Pancreas (tissue), 10 donors: ENCODE measurements at places on chromosomes 3 and 15. TPM values are rescaled to one million over a fixed set of nuclear protein-coding genes. Genes with fewer than 3 reads are reported as not detected.

DNA sequence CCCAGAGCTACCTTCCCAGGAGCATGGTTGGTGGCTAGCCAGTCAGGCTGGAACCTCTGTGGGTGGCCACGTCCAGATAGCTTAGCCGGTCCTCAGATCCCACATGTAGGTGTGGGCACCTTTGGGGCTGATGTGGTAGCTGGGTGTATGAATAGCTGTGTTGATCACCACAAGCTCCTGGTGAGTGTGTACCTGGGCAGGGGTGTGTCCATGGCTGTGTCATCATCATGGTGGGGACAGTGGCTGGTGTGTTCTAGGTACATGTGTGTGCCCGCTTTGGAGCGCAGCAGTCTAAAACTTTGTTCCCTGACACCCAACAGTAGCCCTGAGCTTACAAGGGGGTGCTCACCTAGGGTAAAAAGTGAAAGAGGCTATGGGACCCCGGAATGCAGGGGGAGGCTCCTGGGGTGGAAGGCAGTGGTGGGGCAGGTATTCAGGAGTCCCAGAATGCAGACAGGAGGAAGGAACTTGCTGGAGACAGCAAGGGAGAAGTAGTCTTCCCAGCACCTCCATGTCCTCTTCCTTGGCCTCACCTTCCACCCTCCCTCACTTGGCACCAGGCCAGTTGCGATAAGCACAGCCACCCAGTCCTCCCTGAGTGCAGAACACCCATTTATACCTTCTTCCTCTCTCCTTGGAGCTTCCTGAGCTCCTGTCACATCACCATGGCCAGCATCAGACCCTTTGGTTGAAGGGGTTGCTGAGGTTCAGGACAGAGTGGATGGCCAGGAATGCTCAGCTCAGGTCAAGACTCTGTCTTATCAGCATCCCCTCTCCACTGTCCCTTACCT is 1.2 kb downstream of the CISH start:
- peak overlapping the region; percentile 80 for H3K27ac ChIP-seq
- peaks cover 12% of the 10 kb centered on the region for H3K36me3 ChIP-seq
- H3K27me3 ChIP-seq, result no peaks in the 10 kb centered on the region
- DNase-seq, result peak; percentile 76

DNA sequence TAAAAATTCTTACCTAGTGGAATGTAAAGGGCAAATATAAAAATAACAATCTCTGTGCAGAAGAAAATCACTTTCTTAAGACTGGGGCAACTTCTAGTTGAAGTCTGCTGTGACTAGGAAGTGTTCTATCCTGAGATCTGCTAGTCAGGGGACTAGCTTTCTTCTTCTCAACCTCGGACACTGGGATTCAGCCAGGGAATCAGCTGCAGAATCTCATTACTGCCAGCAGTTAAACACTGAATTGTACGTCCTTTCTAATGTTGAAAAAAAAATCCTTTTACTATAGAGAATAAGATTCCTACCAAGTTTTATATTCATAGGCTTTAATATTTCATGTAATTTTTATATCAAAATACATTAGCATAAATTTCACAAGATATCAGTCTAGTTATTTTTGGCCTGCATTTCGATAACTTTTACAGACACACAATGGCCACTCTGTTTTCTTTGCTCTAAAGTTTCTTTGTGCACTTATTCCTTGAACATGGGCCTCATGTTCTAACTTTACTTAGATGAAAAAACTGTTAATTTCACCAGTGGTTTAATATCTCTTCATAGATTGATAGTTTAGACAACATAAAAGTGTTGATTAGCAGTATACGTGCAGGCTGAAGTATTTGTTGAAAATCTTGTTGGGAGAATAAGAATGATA is 2.6 kb upstream of the NEO1 start:
- H3K4me3 ChIP-seq, result no peak overlapping the region
- no peaks in the 10 kb centered on the region for H3K36me3 ChIP-seq
- no peak for DNase-seq

DNA sequence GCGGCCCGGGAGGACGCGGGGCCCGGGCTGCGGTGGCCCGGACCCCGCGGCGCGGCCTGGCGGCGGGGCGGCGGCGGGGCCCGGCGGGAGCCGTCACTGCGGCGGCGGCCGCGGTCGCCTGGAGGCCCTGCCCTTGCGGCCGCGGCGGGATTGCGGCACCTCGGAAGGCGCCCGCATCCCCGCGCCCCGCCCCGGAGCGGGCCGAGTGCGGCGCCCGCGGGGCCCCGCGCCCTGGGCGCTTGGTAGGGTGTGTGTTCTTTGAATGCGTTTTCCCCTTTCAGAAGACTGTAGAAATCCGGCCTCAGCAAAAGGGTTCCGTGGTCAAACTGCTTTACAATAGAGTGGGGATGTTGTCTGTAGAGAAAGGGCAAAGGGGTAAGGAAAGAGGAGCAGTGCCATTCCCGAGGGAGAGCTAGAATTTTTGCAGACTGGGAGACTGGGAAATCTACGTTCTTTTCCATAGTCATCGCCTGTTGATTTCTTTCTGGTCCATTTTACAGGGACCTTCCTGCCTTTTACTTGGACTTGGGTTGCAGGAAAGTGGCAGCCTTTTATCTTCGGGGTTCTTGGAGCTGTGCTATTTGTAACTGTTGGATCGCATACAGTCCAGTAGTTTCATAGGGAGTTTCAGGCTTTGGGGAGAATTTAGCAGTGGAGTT is 630 bp downstream of the SNRK start:
- no peak for DNase-seq
- no peaks in the 10 kb centered on the region for H3K27me3 ChIP-seq
- H3K27ac ChIP-seq, result peak overlapping the region; percentile 74
- peaks cover 31% of the 10 kb centered on the region for H3K4me1 ChIP-seq
- no peaks in the 10 kb centered on the region for H3K36me3 ChIP-seq

Gene SAMD7
- total RNA-seq, result not detected

- no peaks in the 10 kb centered on the region for H3K36me3 ChIP-seq
- no peak overlapping the region for H3K27ac ChIP-seq
- H3K27me3 ChIP-seq, result no peaks in the 10 kb centered on the region
- H3K4me1 ChIP-seq, result peaks cover 4% of the 10 kb centered on the region
- no peak overlapping the region for H3K4me3 ChIP-seq
These were observed 98.0 kb upstream of the ARHGEF26 start for GRCh38 chr3:154023148-154023547.

- H3K4me3 ChIP-seq, result no peak overlapping the region
- no peaks in the 10 kb centered on the region for H3K27me3 ChIP-seq
- no peaks in the 10 kb centered on the region for H3K4me1 ChIP-seq
- H3K27ac ChIP-seq, result no peak overlapping the region
These were observed 179.4 kb downstream of the CHST2 start for GRCh38 chr3:143298886-143299535.

Gene HRG
- not detected for total RNA-seq

- no peaks in the 10 kb centered on the region for H3K36me3 ChIP-seq
- no peak for DNase-seq
- no peaks in the 10 kb centered on the region for H3K4me1 ChIP-seq
- H3K27me3 ChIP-seq, result no peaks in the 10 kb centered on the region
These were observed 141.6 kb upstream of the FOXB1 start for GRCh38 chr15:59862191-59863155.

DNA sequence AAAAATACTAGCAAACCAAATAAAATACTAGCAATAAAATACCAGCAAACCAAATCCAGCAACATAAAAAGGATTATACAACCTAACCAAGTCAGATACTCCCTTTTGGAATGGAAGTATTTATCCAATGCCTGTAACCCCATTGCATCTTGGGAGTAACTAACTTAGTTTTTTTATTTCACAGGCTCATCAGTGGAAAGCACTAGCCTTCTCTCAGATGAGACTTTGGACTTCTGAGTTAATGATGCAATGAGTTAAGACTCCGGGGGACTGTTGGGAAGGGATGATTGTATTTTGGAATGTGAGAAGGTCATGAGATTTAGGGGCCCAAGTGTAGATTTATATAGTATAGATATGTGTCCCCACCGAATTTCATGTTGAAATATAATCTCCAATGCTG is 41.2 kb downstream of the POLQ start:
- DNase-seq, result no peak
- H3K27me3 ChIP-seq, result no peaks in the 10 kb centered on the region

DNA sequence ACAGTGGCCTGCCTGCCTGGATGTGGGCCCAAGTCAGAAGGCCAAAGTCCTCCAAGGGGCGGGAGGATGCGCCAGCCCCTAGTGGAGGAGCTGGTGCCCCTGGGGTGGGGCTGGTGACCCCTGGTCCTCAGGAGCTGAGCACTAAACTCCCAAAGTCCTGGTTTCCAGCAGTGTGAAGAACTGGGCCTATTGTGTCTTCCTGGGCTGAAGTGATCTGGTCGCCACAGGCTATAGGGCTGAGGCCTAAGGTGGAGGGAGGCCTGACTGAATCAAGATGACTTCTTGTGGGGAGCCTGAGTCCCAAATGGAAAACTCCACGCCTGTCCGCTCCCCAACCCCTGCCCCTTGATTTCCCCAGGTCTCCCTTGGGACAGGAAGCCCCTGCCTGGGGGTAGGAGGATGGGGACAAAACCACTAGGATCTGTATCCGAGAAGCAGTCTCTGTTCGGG is 753 bp upstream of the FES start:
- H3K4me1 ChIP-seq, result no peaks in the 10 kb centered on the region
- peaks cover 4% of the 10 kb centered on the region for H3K36me3 ChIP-seq
- H3K27ac ChIP-seq, result peak overlapping the region; percentile 51
- no peaks in the 10 kb centered on the region for H3K27me3 ChIP-seq

- DNase-seq, result no peak
- H3K27ac ChIP-seq, result no peak overlapping the region
- H3K27me3 ChIP-seq, result no peaks in the 10 kb centered on the region
- no peaks in the 10 kb centered on the region for H3K36me3 ChIP-seq
- H3K4me3 ChIP-seq, result no peak overlapping the region
These were observed 13.6 kb upstream of the DAG1 start for GRCh38 chr3:49456466-49456865.

GRCh38 chr15:90593499-90594158 is 63.9 kb downstream of the CRTC3 start:
- DNase-seq, result no peak
- no peak overlapping the region for H3K4me3 ChIP-seq
- no peaks in the 10 kb centered on the region for H3K4me1 ChIP-seq
- peak overlapping the region; percentile 80 for H3K27ac ChIP-seq

DNA sequence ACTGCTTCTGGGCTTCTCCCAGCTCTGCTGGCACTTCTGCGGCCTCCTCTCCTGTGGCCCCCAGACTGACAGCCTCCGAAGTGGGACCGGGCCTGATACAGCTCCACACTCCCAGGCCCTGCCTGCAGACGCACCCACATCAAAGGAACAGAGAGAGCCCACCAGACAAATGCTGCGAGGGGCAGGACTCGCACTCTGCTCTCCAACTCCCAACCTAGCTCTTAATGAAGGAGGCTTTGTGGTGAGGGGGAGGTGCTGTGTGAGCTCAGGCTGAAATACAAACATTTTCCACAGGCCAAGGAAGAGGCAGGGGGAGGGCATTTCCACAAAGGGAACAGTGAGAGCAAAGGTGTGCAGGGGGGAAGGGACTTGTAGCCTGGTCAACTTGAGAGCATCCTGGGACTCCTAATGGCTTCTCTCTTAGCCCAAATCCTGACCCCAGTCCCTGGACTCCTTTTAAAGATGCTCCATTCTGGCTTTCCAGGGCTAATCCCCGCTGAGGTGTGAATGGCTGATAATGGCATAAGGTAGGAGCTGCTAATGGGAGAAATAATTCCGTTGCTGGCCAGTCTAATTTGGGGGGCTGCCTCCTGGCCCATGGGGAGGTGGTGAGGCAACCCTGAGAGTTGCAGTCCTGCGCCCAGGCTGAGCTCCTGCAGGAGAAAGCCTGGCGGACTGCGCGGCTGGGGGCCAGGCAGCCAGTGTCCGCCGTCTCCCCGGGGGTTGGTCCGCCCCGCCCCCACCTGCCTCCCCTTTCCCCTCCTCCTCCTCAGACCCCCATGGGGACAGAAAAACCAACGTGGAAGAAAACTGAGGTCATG is 9.6 kb downstream of the LINGO1 start:
- H3K27me3 ChIP-seq, result no peaks in the 10 kb centered on the region
- H3K4me3 ChIP-seq, result no peak overlapping the region
- no peaks in the 10 kb centered on the region for H3K4me1 ChIP-seq
- DNase-seq, result no peak
- H3K27ac ChIP-seq, result no peak overlapping the region

- no peak overlapping the region for H3K27ac ChIP-seq
- H3K36me3 ChIP-seq, result no peaks in the 10 kb centered on the region
- no peaks in the 10 kb centered on the region for H3K4me1 ChIP-seq
- H3K4me3 ChIP-seq, result no peak overlapping the region
- H3K27me3 ChIP-seq, result no peaks in the 10 kb centered on the region
- no peak for DNase-seq
These were observed 10.0 kb downstream of the NT5DC2 start for GRCh38 chr3:52523386-52524257.

DNA sequence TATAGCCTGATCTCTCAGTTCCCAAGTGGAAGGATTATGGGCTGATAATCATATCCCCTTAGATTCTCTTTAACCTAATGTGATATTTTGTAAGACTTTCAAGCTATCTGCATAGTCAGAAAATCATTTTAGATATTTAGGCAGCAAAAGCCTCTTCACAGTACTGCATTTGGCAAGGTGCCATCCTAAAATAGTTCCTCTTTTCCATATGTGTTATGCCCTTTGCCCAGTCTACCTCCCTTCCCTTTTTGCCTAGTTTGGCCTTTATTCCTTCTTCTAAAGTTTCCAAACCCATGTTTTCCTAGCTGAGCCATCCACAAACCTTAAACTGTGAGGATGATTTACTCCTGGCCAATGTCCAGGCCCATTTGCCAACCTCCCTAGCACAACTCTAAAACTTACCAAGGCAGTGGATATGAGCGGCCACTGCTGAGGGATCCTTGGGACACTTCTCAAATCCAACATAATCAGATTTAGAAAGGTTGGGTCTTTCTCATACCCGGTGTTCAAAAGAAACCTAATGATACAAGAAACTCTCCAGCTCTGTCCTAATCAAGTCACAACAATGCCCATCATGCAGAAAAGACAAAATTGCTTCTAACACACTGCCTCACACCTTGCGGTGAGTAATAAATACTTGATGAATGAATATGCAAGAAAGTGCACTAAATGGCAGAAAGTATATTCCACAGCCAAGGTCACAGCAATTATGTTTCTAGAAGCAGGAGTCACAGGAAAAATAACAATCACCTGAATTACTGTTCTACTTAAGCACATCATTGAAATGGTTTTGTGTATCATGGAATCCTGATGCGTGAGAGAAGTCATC is 493.9 kb downstream of the NLGN1 start:
- no peak overlapping the region for H3K27ac ChIP-seq
- H3K4me1 ChIP-seq, result no peaks in the 10 kb centered on the region
- H3K27me3 ChIP-seq, result no peaks in the 10 kb centered on the region
